ENCODE measurements at places on chromosomes 11 and 22. TPM values are rescaled to one million over a fixed set of nuclear protein-coding genes. Genes with fewer than 3 reads are reported as not detected.

Gene OR8G5
- not detected for polyA plus RNA-seq

Gene AGBL2
- 1.5 TPM for polyA plus RNA-seq

Gene SNX15
- polyA plus RNA-seq, result 15.2 TPM

Gene TUG1
- 60.6 TPM for polyA plus RNA-seq

Gene GLYAT
- polyA plus RNA-seq, result not detected

Gene C11orf87
- 0.26 TPM for polyA plus RNA-seq

Gene OR51B2
- not detected for polyA plus RNA-seq

Gene UCP3
- 0.80 TPM for polyA plus RNA-seq

Gene SERHL2
- polyA plus RNA-seq, result 5.6 TPM

Gene MMP1
- polyA plus RNA-seq, result 166 TPM

Gene SAA4
- not detected for polyA plus RNA-seq

Gene USP47
- 12.4 TPM for polyA plus RNA-seq

Gene CDHR5
- not detected for polyA plus RNA-seq

Gene ADM
- 357 TPM for polyA plus RNA-seq

Gene ELFN2
- polyA plus RNA-seq, result 5.0 TPM

Gene APLNR
- not detected for polyA plus RNA-seq

Gene MAPK8IP2
- 0.22 TPM for polyA plus RNA-seq

Gene DEUP1
- not detected for polyA plus RNA-seq

Gene LRRC74B
- polyA plus RNA-seq, result not detected

Gene LRRC4C
- polyA plus RNA-seq, result 0.03 TPM
